Activated naive CD4-positive, alpha-beta T cell treated with anti-CD3 and anti-CD28 coated beads, Interleukin-2, amount 50 U/mL, for 72 hours (primary cell): ENCODE measurements at places on chromosomes 2 and 18. TPM values are rescaled to one million over a fixed set of nuclear protein-coding genes. Genes with fewer than 3 reads are reported as not detected.

The PAX3 gene
- total RNA-seq, result not detected

The TMEM169 gene
- total RNA-seq, result 1.8 TPM

The GORASP2 gene
- total RNA-seq, result 64.9 TPM

The DIPK1C gene
- total RNA-seq, result not detected

The THOC1 gene
- 84.6 TPM for total RNA-seq

The SEMA4F gene
- 4.7 TPM for total RNA-seq

The GRB14 gene
- not detected for total RNA-seq

The GIGYF2 gene
- total RNA-seq, result 63.4 TPM

The CFAP210 gene
- not detected for total RNA-seq

The AMER3 gene
- total RNA-seq, result not detected

The CCDC85A gene
- not detected for total RNA-seq

The OR6B2 gene
- not detected for total RNA-seq

The CLEC4F gene
- 3.7 TPM for total RNA-seq

The TNS1 gene
- total RNA-seq, result 0.27 TPM

The SRD5A2 gene
- total RNA-seq, result not detected

The ACKR3 gene
- total RNA-seq, result 0.54 TPM

The ELAC1 gene
- total RNA-seq, result 1.0 TPM

The PSD4 gene
- total RNA-seq, result 137 TPM

The IL36A gene
- total RNA-seq, result not detected

The MROH2A gene
- not detected for total RNA-seq

The EPB41L3 gene
- 15.0 TPM for total RNA-seq

The LTBP1 gene
- 0.39 TPM for total RNA-seq

The IMPACT gene
- 7.4 TPM for total RNA-seq

The PSMA8 gene
- total RNA-seq, result 0.45 TPM

The CFAP221 gene
- total RNA-seq, result not detected

The ARHGAP15 gene
- 91.4 TPM for total RNA-seq

The IL18RAP gene
- 9.3 TPM for total RNA-seq

The STON1 gene
- total RNA-seq, result 2.4 TPM
